ENCODE measurements at places on chromosomes 2 and 18.

- no peak for DNase-seq
These were observed 61.0 kb downstream of the EIPR1 start for GRCh38 chr2:3316456-3317276.

GRCh38 chr2:45567974-45568789, 42.9 kb downstream of the SRBD1 start:
- DNase-seq = peak; percentile 49

- no peak for DNase-seq
These were observed 21.2 kb downstream of the MPHOSPH10 start for GRCh38 chr2:71151620-71152019.

- no peak for DNase-seq
These were observed 268.6 kb downstream of the HDAC4 start for GRCh38 chr2:239132156-239132709.

GRCh38 chr2:37085731-37086147, 1.4 kb downstream of the GPATCH11 start:
- DNase-seq = no peak

DNA sequence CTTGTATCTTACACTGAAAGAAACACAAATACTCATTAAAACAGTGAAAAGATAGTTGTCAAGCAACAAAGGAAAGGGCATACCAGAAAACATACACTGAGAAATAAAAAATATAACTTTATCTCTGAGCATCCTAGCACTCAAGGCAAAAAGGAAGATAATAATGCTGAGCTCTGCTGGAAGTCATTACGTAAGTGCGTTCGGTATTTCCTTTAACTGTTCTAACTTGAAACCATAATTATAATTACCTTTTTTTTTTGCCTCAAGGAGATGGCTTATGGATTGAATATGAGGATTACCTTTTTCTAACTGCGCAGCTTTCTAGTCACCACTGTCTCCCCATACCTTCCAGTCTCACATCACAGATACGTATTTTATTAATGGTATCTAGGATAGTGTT, 308.1 kb downstream of the GBX2 start:
- no peak for DNase-seq

- DNase-seq = no peak
These were observed 138.6 kb upstream of the FHL2 start for GRCh38 chr2:105537466-105537865.

DNA sequence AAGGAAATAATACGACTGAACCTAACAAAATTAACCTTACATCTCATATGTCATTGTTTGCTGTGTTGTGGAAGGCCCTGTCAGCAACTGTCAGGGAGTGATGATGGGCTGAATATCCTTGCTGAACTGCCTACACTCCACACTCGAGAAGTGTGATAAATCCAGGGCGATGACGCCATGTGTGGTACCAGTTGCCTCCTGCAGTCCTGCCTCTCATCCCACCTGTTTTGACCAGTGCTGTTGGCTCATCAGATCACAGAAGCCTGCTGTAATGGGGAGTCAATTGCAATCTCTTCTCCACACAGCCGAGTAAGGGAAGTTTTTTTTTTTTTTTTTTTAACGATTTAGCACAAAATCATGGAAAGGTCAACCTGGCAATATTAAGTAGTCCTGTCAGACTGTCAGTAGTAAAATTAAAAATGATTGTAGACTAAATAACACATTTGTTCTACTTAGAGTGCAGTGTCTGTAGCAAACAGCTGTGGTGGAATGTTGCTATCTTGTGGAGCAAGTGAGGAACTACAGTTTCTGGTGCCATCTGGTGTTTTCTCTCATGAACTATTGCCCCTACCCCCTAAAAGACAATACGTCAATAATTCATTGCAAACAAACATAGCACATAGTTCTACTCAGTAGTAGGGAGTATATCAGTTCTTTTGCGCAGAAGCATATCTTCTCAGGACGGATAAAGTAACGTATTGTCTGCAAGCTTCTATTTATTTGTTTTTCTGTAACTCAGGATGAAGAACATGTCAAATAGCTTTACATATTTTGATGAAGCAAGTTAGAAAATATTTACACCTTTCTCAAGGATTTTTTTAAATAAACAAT, 347.6 kb downstream of the CTNNA2 start:
- DNase-seq = no peak

DNA sequence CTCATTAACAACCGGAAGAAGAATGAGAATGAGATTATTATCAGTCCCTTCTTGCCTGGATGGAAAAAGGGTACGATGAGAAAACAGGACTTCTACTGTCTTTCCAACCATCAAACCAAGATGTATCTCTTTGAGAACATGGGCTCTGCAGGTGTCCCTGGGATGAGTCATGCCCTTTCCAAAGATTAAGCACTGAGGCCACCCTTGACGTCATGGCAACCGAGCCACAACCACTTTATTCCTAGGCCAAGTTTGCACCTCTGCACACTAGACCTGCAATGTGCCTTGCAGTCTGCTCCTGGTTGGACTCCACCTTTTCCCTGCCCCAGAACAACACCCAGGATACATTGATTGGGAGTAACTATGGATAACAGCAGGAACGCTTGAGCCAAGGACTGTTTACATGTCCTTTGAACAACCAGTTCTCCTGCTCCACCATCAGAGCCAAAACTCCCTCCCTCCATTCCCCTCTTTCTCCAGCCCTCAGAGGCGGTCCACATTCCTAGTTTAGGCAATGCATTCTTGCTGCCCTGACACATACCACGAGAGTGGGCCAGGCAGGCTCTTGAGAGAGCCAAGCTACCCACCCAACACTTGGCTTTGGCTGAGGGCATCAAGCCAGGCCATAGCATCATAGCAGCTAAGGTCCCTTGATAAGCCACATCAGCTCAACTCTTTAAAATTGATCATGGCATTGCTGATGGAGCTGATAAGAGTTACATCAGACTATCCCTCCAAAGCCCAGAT, 310.7 kb downstream of the TNS1 start:
- no peak for DNase-seq

DNA sequence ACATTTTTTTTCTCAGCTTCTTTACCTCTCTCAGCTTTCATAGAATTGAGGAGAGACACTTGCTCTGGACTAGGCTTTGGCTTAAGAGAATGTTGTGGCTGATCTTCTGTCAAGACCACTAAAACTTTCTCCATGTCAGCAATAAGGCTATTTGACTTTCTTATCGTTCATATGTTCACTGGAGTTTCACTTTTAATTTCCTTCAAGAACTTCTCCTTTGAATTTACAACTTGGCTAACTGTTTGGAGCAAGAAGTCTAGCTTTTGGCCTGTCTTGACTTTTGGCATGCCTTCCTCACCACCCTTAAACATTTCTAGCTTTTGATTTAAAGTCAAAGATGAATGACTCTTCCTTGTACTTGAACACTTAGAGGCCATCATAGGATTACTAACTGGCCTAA, 104.4 kb upstream of the SLC39A10 start:
- DNase-seq = no peak

DNA sequence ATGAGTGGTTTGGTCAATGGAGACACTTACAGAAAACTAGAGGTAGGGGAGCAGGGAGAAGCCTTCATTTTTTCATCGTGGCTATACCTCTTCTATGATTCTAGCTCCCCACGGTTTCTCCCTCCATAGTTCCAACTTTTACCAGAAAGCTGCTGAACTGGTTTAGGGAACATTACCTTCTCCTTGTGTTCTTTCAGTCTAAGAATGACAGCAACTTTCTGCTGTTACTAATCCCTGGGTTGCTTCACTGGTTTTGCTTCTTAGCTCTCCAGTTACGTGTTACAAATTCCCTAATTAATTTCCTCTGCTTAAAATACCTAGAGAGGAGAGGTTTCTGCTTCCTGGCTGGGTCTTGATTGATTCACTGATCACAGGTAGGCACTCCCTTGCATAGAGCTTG, 499.9 kb downstream of the SLC4A3 start:
- no peak for DNase-seq

- DNase-seq = no peak
These were observed 529.2 kb upstream of the KLHL29 start for GRCh38 chr2:22855761-22856184.

DNA sequence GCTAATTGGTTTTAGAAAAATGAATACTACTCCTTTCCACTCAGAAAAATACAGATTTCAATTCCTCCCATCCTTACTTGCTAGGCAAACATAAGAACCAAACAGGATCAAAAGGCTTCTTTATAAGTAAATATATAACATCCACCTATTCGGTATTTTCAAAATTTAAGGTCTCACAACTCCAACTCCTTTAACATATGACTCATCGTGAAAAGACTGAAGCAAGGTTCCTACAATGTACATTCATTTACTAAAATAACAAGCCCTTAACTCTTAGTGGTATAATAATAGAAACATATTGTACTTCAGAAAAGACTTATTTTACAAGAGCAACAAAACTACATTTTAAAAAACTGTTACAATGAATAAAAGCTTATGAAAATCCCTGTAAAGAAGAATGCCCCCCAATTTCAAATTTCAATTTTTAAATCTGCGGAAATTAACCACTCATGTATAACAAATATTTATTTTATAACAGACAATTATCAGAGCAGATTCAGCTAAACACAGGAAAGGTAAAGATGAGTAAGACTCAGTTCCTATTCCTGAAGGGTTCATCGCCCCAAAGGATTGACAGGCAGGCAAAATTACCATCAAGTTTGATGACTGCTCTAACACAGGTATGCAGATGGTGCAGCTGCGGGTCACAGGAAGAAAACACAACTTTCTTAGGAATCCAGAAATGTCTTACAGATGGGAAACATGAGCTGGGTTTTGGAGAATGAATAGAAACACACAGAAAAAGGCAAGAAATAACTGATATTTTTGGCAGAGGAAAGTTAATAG, 96.4 kb downstream of the COBLL1 start:
- DNase-seq = no peak

DNA sequence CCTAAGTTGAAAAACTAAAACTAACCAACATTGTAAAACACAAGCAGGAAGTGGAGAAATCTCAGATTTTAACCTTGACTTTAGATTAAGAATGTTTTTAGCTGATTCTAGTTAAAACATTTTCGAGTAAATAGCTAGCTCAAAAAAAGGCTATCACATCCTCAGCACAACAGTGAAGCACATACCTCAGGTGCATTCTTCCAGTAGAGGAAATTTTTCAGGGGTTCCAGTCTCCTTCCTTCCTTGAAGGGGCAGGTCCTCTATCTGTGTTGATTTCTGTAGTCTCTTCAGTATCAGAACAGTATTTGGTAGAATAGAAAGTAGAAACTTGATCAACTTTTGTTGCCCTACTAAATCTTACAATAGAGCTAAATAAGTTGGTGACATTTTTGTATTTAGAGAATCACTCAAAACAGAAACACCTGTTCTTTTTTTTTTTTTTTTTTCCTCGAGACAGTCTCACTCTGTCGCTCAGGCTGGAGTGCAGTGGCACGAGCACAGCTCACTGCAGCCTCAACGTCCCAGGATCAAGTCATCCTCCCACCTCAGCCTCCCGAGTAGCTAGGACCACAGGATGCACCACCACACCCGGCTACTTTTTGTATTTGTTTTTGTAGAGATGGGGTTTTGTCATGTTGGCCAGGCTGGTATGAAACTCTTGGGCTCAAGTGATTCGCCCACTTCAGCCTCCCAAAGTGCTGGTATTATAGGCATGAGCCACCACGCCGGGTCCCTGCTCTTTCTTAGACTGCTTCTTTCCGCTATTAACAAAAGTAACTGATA, 6.9 kb upstream of the GPR155 start:
- no peak for DNase-seq

Measured in hematopoietic multipotent progenitor cell treated with erythropoietin and hydrocortisone succinate and interleukin-3 and kit ligand, for 15 days (in vitro differentiated cells).